ENCODE measurements at places on chromosomes 5 and 9. TPM values are rescaled to one million over a fixed set of nuclear protein-coding genes. Genes with fewer than 3 reads are reported as not detected.

PAEP gene
- polyA plus RNA-seq, result not detected

C8G gene
- polyA plus RNA-seq, result 2.0 TPM

NIPAL4 gene
- polyA plus RNA-seq, result 0.20 TPM

ADGRD2 gene
- 0.03 TPM for polyA plus RNA-seq

C9orf152 gene
- polyA plus RNA-seq, result not detected

PITX1 gene
- 0.06 TPM for polyA plus RNA-seq

DND1 gene
- polyA plus RNA-seq, result 2.0 TPM

DPH7 gene
- polyA plus RNA-seq, result 16.8 TPM

HMGCS1 gene
- 8.3 TPM for polyA plus RNA-seq

EFNA5 gene
- 9.1 TPM for polyA plus RNA-seq

PLCXD3 gene
- polyA plus RNA-seq, result 27.7 TPM

BARHL1 gene
- polyA plus RNA-seq, result not detected

SLC6A7 gene
- polyA plus RNA-seq, result not detected

IL5 gene
- polyA plus RNA-seq, result not detected

BRD8 gene
- 13.0 TPM for polyA plus RNA-seq

GRCh38 chr5:176391479-176391878, 2.9 kb downstream of the HIGD2A start:
- no peak for DNase-seq

- DNase-seq, result no peak
These were observed 83.1 kb downstream of the COL27A1 start for GRCh38 chr9:114238472-114238871.

DNA sequence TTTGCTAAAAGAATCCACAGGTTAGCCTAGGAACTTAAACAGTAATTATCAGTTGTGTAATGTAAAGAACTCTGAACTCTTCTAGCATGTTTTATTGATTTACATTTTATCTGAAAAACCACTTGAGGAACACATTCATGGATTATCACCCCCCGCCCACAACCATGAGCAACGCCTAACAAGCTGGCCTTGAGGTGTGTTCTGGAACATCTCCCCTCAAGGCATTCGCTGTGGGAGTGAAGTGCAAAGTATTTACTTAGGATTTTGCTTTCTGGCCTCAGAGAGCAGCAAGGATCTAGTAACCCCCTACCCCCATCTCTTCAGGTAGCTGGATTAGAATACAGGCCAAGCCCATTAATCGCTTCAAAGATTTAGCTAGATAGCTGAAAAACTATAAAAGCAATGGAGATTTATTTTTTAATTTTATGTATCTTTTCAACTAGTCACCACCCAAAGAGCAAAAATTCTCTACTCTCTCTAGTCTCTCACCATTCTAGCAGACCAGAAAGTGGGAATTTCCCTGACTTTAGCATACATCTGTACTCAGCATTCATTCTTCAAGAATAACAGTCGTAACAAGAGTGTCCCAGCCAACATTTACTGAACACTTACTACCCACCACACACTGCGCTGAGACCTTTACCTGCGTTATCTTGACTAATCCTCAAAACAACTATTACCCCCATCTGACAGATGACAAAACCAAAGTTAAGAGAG, 37.2 kb downstream of the DDX31 start:
- DNase-seq, result no peak

GRCh38 chr9:14321517-14322130, 7.7 kb upstream of the NFIB start:
- DNase-seq, result no peak

DNA sequence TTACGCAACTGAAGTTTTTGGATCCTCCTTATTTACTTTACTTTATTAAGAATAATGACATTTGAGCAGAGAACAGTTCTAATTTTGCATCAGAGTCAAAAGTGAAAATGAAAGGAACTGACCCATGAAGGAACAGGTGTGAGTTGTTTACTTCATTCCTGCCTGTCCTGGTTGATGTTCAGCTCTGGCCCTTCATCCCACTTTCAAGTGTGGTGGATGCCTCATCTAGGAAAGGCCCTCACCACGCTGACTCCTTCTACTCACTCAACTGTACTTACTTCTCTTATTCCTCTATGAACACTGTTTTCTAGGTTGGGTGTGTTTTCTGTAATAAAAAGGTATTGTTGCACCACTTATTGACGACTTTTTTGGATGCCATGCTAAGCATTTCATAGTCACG, 61.8 kb upstream of the PLEKHG4B start:
- DNase-seq, result no peak

DNA sequence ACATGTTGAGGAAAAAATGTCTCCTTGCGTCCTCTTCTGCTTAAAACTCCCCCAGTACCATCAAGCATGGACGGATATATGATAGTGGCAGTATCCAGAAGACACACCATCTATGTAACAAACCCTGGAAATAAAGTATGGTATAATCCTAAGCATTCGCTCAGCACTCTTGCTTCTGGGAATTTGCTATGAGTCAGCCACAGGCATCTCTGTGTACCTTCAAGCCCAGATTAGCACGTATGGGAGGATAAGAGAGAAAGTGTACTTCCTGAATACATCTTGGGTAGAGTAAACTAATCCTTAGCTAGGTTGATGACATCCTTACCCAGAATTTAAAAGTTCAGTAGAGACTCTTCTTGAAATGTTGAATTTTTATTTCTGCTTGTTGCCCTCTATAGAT, 71.2 kb downstream of the GHR start:
- DNase-seq, result no peak

GRCh38 chr5:108260858-108261170, 121.1 kb downstream of the FBXL17 start:
- DNase-seq, result no peak

DNA sequence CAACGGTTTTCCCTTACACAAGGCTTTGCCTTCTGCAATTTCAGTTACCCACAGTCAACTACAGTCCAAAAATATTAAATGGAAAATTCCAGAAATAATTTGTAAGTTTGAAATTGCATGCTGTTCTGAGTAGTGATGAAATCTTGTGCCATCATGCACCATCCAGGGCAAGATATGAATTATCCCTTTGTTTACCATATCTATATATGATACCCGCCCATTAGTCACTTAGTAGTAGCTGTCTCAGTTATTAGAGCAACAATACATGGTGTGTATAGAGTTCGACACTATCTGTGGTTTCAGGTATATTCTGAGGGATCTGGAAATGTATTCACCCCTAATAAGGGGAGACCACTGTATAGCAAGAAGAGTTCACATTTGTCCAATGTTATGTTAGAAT, 29.4 kb downstream of the ERBIN start:
- DNase-seq, result no peak

- no peak for DNase-seq
These were observed 127.9 kb upstream of the RASA1 start for GRCh38 chr5:87139795-87140194.

- DNase-seq, result no peak
These were observed 168.5 kb downstream of the SLC24A2 start for GRCh38 chr9:19620326-19620725.

- DNase-seq, result no peak
These were observed 117.0 kb upstream of the GNA14 start for GRCh38 chr9:77764894-77765780.

DNA sequence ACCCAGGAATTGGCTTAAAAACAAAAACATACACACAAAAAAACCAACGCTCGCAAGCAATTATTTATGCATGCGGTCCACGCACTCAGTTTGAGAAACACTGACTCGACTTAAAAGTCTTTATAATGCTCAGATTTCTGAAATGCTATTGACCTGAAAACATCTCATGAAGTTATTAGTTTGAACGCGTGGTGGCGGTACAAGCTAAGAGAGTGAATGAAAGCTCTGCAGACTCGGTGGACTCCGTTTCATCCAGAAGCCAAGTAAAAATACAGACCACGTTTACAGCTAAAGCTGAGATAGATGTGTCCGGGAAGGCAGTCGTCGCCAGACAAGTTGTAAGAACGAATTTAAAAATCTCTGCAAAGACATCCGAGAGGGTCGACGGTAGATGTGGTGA, at the start of gene PCDHB6:
Gene PCDHB6, plus strand, starts transcription at position 246 of the 400 bp plus-strand sequence. CDS start 201 bp downstream, outside the sequence.
- DNase-seq, result no peak

- no peak for DNase-seq
These were observed 7.9 kb downstream of the BHMT start for GRCh38 chr5:79119486-79119885.

- no peak for DNase-seq
These were observed 1642.7 kb upstream of the WWC1 start for GRCh38 chr5:166648736-166649135.

- DNase-seq, result no peak
These were observed 107.5 kb downstream of the ACER2 start for GRCh38 chr9:19516348-19516747.

GRCh38 chr9:13688990-13689600, 409.6 kb upstream of the MPDZ start:
- no peak for DNase-seq

GRCh38 chr9:21996858-21997257, 2.3 kb downstream of the CDKN2B-AS1 start:
- no peak for DNase-seq

DNA sequence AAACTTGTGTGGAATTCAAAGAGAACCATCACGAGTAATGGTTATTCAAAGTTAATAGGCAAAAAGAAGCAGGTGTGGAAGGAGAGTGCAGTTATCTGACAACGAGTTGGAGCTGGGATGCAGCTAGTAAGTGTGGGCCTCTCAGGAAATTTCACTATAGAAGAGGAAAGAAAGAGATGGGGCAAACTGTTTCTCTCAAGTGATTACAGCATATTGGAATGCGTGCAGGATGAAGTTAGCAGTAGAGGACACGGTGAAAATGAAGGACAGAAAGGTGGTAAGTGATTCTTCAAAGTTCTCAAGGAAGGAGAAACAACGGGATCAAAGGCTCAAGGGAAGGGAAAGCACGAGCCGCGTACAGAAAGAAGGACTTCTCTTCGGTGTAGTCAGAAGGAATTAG, 84.0 kb downstream of the ADAMTS12 start:
- DNase-seq, result no peak

GRCh38 chr9:111187376-111187775, 142.6 kb downstream of the OR2K2 start:
- DNase-seq, result no peak

- DNase-seq, result no peak
These were observed 28.6 kb upstream of the EPB41L4B start for GRCh38 chr9:109349421-109349846.

DNA sequence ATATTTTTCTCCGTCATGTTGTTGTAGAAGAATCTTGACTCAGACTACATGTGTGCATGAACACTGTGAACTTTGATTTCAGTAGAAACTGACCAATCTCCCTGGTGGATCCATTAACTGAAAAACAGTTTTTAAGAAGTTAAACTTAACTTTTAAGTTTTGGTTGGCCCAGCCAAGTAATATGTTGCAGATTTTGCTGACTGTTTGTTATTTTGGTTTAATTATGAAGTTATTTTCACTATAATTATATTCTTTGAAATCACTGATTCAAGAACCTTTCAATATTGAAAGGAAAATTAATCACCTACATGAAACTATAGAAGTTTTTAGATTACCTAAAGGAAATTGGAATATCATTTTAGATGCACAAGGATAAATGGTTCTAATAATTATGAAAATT, 373.6 kb upstream of the COX7C start:
- DNase-seq, result no peak

DNA sequence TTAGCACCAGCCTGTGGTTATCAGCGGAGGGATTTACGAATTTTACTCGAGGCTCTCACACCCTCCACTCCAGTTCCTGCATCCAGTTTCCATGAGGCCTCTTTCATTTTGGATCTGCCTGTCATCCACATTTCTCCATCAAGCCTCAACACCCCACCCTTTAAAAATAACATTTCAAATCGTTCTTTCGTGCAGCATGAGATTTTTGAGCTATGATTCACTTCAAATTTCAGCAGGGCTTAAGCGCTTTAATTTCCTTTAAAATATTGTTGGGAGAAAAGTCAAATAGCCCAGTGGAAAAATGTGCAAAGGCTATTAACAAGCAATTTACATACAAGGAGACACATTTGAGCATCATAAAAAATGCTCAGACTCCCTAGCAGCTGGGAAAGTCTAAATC, 103.2 kb downstream of the MSX2 start:
- DNase-seq, result no peak

- no peak for DNase-seq
These were observed 5.3 kb downstream of the GPR151 start for GRCh38 chr5:146510559-146511125.

GRCh38 chr9:105241356-105242043, 3.0 kb upstream of the SLC44A1 start:
- DNase-seq, result no peak

DNA sequence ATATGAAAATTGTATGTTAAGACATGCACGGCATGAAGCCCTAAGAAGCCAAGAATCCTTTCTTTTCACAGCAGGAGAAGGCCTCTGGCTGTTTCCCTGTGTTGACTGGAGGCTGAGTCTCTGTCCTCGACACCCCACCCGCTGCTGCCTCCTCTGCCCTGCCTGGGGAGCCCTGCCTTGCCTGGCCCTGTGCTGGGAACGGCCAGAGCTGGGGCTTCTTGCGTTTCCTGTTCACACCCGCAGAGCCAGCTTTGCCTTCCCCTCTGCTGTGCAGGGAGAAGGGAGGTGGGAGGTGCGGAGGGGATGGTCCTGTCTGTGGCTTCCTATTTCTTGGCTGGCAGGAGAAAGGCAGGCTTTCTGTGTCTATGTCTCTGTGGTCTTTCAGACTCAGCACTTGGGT, 6.9 kb upstream of the GMCL2 start:
- no peak for DNase-seq

GRCh38 chr9:4821133-4821532, 28.4 kb downstream of the RCL1 start:
- DNase-seq, result no peak

DNA sequence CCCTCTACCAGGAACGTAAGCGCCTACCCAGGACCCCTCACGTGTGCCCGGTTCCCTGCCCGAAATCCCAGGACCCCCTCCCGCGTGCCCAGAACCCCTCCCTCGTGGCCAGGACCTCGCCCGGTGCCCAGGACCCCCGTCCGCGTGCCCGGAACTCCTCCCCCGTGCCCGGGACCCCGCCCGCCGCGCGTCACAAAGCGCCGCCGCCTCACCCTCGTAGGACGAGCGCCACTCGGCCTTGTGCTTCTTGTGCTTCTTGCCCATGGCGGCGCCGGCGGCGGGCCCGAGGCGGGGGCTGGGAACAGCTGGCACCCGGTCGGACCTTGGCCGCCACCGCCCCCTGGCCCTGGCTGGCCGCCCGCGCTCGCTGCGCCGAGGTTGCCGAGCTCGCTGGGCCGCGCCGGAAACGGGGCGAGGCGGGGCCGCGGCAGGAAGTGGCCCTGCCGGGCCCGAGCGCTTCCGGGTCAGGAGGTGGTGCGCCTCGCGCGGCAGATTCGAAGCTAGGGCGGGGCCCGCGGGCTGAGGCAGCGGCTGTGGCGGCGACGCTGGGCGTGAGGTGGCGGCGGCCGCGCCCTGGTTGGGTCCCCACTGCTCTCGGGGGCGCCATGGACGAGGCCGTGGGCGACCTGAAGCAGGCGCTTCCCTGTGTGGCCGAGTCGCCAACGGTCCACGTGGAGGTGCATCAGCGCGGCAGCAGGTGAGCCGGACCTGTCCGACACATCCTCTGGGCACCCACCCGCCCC, at the start of the genes BRD9 and TRIP13:
Gene BRD9, minus strand, starts transcription at position 408 of the 743 bp plus-strand sequence. Its CDS starts 144 bp downstream, at position 264.
Gene TRIP13, plus strand, starts transcription at position 491 of the 743 bp plus-strand sequence. Its CDS starts 115 bp downstream, at position 606.
- DNase-seq, result peak; percentile 86

GRCh38 chr5:34749431-34749873, 89.5 kb upstream of the TTC23L start:
- no peak for DNase-seq

- no peak for DNase-seq
These were observed 124.7 kb downstream of the PAPPA start for GRCh38 chr9:116278326-116278725.
